Stimulated activated CD4-positive, alpha-beta T cell treated with anti-CD3 and anti-CD28 coated beads, Interleukin-4, amount 100 ng/mL, for 24 hours (primary cell): ENCODE measurements at places on chromosomes 7 and 10.
A peak's percentile ranks its signal among the peaks of the same experiment; 100 is the strongest.

- no peak for DNase-seq
These were observed 435.9 kb upstream of the AUTS2 start for GRCh38 chr7:69162326-69162725.

DNA sequence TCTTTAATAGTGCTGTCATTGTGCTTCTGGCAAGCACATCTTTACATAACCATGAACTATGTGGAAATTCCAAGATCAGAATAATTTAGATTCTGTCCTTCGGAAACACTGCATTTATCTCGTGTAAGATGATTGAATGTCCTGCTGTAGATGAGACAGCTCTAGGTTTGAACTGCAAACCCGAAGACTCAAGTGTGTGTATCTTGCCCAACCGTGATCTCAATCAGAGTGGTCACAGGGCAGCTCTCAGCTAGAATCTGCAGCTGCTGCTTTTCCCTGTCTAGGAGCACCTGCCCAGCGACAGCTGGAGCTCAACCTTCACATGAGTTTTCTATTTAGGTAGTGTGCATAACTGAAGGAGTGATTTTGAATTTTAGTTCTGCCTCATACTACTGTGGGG, 17.5 kb upstream of the KIF20B start:
- DNase-seq: no peak

- DNase-seq: peak; percentile 34
These were observed 1.3 kb downstream of the EGR2 start for GRCh38 chr10:62814756-62815380.

- DNase-seq: no peak
These were observed 108.0 kb downstream of the WDFY4 start for GRCh38 chr10:48792687-48793096.

DNA sequence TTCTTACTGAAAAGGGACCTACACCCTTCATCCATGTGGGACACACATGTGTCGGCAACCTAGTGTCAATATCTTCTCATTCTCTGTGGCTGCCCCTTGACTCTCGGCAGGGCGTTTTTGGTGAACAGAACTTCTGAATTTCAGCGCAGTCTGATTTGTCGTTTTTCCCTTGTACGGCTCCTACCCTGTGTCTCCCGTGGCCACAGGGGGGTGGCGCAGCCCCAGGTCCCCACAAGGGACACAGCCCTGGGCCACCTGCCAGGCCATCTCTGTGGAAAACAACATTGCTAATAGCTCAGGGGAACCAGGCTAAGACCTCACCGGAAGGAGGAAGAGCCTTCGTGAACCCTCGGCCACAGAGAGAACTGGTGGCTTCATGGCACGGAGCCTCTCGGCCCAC, 53.1 kb upstream of the NKX6-2 start:
- no peak for DNase-seq

DNA sequence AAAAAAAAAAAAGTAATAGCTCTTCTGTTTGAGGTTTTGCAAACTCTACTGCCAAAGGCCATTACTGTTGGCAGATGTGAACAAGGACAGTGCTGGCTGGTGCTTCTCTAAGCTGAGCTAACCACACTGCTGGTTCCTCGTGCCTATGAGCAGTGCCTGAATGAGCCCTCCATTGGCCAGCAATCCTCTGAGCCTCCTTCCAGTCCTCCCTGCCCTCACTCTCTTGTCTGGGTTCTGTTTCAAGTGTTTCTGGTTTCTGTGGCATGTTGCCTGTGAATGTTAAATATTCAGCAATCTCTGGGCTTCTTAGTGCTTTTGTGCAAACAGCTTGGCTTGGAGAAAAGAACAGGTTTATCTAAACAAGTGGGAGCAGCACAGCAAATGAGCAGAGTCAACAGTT, 161.3 kb upstream of the AUTS2 start:
- no peak for DNase-seq

GRCh38 chr10:36725581-36726520, 399.5 kb upstream of the ANKRD30A start:
- no peak for DNase-seq

DNA sequence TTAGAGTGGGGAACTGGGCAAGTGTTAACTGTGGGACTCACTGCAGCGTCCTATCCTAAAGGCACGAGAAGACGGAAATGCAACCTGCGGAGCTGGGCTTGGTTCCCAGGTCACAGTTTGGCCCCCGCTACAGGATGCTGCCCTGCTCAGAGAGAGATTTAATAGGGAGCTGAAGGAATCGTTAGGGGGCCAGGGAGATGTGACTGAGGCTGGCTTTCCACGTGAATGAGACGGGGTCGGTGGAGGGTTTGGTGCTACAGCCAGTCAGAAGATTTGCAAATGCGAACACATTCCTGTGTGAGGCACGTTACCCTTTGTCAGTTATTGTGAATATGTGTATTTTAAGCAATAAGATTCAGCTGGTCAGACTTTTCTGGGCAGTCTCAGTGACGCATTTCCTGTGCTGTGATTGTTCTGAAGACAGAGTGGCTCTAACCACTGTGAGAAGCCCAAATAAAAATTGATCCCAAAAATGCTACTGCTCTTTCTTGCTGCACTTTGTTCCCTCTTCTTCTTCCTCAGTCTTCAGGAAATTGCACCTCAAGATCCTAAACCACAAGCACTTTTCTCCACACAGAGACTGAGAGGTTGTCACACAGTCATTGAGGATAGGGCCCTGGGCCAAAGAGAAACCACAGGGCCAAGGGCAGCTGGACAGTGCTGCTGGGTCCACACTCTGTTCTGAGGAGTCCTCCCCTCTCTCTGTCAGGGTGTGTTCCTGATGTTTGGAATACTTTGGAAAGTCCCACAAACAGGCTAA, 21.2 kb downstream of the CYP17A1 start:
- DNase-seq: no peak

DNA sequence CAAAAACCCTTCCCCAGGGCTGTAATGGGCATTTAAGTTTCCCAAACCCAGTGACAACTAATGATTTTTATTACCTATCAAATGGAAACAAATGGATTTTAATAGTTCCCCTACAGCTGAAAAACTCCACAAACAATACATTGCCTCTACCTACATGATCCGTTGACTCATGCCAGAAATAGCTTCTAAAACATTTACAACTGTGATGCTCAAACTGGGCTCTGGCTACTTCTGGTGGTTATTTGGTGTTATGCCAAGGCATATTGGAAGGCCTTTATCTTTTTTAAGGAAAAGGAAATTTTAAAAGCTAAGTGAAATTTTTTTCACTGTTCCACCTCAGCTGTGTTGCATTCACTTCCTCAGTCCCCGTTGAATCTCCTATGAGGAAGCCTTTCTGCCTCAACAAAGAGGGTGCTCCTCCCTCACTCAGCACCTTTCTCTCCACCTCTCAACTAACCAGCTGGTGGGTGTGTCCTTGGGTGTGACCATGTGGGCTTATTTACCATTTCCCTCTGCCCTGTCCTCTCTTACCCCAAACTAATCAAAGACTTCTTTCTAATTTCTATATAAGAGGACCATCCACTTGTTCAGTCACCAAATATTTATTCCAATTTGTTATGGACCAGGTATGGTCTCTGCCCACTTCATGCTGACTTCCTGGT, 82.9 kb downstream of the PRTFDC1 start:
- DNase-seq: no peak

- peak; percentile 54 for DNase-seq
These were observed 19.9 kb downstream of the ACTA2 start for GRCh38 chr10:88932539-88933256.

DNA sequence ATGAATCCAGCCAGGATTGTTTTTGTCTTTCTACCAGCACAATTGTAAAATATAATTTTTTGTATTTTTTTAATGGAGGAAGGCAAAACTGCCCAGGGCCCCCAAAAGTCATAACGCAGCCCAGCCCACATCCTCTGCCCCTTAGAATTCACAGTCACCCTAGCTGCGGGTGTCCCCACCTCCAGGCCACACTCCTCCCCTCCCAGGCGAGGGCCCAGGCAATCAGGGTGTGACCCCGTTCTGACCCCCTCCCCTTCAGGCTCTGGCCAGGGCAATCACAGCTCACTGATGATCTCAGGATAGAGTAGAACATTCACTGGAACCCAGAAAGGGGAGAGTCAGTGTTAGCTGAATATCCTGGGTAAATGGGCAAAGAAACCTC, 92.0 kb upstream of the MACROH2A2 start:
- no peak for DNase-seq

GRCh38 chr7:50640779-50641178, 75.6 kb upstream of the DDC start:
- DNase-seq: no peak

DNA sequence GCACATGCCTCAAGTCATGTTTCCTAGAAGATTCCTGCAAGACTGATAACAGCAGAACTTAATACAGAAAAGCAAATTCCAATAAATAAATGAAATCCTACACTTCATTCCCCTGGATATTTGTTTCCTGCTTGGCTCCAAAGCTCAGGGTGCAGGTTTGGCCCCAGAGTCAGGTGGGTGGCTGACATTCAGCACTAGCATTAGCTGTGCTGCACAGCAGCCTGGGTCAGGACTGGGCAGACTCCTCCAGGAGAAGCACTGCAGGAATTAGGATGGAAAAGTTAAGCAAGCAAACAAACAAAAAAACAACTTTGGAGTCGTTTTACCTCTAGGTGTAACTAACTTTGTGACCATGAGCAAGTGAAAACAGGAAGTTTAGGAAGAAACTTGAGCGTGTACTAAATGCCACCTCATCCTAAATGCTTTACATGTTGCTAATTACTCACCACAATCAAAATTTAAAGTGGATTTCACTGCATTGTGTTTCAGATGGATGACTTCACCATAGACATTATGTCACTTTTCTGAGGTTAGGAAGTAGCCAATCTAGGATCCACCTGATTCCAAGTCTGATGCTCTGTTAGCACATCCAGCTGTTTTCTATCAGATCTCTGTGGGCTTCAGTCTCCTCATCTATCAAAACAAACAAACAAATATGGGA, 239.4 kb downstream of the C7orf25 start:
- no peak for DNase-seq

GRCh38 chr10:28184810-28185209, 118.1 kb downstream of the MPP7 start:
- no peak for DNase-seq

DNA sequence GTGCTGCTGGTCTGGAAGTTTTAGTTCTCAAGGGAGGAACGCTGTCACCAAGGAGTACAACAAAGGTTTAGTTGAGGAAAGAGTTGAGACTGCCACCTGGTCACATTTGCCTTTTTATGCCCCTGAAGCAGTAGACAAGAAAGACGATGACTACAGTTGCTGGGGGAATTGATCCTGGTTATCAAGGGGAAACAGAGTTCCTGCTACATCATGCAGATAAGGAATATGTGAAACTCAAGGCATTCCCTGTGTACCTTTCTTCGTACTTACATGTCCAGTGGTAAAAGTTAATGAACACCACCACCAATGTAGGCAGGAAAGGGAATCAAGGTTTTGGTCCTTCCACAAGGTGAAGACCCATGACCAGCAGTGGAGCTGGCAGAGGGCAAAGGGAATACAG, 31.8 kb downstream of the SLC35B4 start:
- no peak for DNase-seq

- DNase-seq: no peak
These were observed 43.6 kb downstream of the HK1 start for GRCh38 chr10:69321865-69322264.

GRCh38 chr10:45446858-45447257, 72.8 kb downstream of the ALOX5 start:
- no peak for DNase-seq

GRCh38 chr10:60187691-60188090, 202.0 kb downstream of the ANK3 start:
- DNase-seq: no peak

DNA sequence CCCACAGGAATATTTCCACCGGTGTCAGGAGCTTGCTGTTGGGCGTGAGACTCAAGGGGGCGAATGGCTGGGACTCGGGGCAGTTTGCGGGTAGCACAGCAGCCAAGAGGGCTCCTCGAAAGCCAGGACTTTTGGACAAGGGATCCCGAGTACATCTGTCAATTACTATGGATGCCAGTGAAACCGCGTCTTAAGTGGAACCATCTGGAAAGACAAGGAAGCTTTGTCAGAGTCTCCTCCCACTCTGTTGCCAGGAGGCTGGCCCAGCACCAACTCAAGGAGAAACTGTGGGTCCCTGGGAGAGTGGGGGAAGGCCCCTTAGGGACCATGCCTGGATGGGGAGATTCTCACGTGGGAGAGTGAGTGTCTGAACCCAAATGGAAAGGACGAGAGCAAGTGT, 57.1 kb downstream of the C10orf143 start:
- DNase-seq: no peak

GRCh38 chr7:1112109-1112508, 24.2 kb downstream of the GPER1 start:
- DNase-seq: no peak

DNA sequence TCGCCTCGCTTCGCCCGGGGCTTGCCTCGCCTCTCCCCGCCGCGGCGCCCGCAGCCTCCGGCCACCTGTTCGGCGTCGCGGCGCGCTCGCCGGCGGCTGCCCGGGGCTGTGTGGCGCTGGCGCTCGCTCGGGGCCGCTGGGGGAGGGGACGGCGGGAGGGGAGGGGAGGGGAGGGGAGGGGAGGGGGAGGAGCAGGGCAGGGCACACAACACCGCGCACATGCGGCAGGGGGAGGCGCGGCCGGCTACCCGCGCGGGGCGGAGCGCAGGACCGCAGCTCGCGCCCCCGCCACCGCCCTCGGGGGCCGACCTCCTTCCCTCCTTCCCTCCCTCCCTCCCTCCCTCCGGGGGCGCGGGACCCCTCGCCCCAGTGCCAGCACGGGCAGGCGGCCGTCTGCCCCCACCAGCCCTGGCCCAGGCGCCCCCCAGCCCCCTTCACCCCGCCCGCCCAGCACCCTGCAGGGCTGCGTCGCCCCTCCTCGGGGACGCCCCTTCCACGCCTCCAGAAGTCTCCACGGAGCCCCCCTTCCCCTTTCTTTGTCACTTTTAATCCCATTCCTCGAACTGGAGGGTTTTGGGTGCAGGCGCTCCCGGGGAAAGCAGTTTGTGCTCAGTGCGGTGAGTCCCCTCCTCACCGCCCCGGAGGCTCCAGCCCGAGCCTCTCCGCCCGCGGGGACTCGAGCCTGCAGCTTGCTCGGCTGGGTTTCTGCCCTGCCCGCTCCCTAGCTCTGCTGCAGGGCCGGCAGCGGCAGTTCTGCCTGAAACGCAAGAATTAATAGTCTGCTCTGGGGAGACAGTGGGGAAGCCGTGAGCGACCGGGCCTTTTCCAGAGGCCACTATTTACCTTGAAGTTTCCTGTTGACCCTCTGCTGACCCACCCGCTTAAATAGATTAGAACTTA, at the start of gene PARD3:
Gene PARD3 (minus strand): TSS at position 112 of the 900 bp plus-strand sequence. CDS start 301 bp downstream, outside the sequence.
- DNase-seq: no peak

DNA sequence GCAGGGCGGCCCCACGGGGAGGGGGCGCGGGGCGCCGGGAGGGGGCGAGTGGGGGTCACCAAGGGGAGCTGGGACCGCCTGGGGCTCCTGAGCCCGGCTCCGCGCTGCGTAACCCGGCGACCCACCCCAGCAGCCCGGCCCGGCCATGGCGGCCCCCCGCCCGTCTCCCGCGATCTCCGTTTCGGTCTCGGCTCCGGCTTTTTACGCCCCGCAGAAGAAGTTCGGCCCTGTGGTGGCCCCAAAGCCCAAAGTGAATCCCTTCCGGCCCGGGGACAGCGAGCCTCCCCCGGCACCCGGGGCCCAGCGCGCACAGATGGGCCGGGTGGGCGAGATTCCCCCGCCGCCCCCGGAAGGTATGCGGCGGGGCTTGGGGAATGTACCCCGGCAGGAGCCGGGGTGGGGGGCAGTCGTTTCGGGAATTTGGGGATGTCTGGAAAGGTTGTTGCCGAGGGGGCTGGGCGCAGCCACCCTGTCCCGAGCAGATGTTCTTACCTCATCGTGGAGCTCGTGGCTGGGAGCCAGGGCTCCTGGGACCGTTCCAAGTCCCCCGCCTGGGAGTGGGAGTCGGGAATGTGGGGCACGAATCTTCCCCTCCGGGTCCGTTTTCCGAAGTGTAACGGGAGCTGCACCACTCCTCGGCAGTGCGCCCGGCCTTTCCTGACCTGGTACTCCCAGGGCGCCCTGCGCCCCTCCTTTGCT, 431 bp downstream of the ZYX start:
- DNase-seq: no peak
